ENCODE measurements at places on chromosomes 6 and 20.

GRCh38 chr6:53325785-53326184 is 23.0 kb downstream of the ELOVL5 start:
- DNase-seq: no peak

GRCh38 chr6:5783584-5784089 is 223.1 kb downstream of the NRN1 start:
- no peak for DNase-seq

- no peak for DNase-seq
These were observed 227.0 kb downstream of the PHF3 start for GRCh38 chr6:63862486-63863198.

- DNase-seq: peak; percentile 82
These were observed 3.0 kb downstream of the LAMA4 start for GRCh38 chr6:112251171-112251875.
